ENCODE measurements at places on chromosomes 2 and 18.

- DNase-seq: no peak
Observed at GRCh38 chr2:239291475-239292350, 109.1 kb downstream of the HDAC4 start.

GRCh38 chr18:12943215-12943614 lies 4.6 kb upstream of the SEH1L start:
- no peak for DNase-seq

DNA sequence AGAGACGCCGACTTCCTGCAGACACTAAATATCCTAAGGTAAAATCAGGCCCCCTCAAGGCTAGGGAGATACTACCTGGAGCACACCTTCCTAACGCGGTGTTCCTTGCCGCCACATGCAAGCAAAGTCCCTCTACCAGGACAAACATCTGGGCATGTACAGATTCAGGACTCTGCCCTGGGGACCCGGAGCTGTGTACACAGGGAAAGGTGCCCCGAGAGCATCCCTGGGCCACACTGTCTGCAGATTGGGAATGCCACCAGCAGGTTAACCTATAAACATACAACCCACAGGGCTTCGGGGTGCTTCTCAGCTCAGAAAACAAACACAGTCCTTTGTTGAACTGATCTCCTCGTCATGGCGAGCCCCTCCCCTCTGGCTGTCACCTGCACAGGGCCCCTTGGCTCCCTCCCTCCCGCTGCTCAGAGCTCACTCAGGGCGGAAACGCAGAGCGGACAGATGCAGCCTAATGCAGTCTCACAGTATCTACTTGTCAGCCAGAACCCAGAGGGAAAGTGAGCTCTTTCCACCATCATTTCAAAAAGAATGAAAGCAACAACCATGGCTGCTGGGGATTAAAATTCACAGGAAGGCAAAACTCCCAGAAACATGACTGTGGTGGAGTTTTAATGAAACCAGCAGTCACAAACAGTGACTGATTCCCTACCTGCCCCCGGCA lies 218.8 kb downstream of the HDAC4 start:
- DNase-seq: no peak

DNA sequence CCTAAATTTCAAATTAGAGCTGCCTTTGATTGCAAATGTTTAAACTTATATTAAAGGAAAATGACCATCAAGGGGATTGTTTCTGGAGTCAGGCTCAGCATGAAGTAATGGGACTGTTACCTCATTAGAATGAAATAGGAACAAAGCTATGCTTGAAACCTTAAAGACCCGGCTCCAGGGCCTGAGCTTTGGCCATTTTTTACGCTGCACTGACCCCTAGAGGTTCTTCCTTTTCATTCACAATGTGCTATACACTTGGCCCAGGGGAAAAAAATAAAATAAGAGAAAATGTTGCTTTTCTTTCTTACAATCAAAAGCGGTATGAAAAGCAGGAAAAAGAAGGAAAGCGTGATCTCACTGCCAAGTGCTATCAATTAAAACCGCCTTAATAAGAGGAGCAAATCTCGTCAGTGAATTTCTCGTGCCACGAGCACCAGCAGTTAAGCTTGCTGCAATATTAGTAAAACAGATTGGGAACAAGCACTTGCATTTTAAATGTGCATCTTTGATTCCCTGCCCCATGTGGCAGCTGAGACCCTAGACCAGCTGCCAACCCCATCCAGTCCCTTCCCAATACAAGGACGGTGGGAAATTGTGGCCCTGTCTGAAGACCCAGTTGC lies 96.6 kb downstream of the MBD2 start:
- peak; percentile 8 for DNase-seq

DNA sequence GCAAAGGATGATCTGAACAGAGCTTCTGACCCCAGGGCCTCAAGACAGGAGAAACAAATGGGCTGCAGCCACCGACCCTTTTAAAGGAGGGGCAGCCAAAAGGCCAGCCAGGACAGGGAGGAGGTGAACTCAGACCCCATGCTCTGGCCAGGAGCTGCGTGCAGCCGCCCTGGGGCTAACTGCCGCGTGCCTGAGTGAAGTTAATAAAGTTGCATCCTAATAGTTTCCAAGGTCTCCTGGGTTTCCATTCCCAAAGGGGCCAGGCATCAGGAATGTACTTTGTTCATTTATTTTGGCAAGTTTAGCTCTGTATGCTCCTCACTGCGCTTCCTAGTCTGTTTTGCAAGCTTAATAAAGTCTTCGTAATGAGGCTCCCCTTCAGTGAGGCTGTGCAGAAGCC lies 60.7 kb downstream of the EN1 start:
- no peak for DNase-seq

DNA sequence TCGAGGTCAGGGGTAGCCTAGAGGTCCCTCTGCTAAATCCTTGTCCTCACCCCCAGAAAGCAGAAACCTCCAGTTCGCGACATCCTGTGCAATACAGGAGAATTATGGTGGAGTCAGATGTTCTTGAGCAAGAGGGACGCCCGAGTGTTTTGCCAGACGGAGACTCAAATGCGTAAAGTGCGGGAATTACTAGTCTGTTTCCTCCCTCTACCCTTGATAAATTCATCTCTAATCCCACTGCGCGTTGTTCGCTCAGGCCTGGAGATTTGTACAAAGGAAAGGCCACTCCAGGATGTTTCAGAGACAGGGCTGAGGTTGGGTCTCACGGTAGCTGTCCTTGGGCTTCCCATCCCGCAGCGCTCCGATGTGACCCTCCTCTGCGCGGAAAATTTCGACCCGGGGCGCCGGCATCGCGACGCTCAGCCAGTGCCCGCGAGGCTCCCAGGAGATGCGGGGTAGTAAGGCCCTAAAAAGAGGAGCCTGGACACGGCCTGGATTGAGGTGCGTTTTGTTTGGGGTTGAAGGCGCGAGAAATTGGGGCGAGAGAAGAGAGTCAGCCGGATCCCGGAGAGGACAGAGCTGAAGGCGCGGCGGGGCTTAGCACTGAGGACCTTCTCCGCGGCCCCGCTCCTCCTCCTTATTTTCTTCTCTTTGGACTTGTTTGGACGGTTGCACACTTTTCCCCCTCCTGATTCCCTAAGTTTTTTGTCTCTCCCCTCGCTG lies 2.6 kb upstream of the NEUROD1 start:
- no peak for DNase-seq

DNA sequence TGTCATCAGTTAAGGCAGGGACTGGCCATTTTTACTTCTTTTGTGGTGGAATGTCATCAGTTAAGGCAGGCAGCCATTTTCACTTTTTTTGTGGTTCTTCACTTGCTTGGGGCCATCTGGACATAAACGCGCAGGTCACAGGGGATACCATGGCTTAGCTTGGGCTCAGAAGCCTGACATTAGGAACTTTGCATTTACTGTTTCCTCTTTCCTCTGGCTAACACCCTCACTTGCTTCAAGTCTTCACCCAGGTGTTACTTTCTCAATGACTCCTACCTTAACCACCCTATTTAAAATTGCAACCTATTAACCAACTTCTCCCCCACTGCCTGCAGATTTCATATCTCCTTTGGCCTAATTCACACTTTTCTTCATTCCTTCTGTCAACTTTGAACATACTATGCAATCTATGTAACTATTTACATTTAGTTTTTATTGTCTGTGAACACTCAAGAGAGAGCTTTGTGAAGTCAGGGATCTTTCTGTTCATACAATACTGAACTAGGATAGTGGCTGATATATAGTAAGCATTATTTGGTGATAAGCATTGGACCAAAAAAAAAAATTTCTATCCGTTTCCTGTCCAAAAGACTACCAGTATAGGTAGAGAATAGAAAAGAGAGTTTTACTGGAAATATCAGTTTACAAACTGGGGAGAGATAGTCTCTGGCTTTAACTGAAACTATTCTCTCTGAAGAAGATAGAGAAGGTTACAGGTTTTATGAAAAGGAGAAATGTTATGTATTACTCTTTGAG lies 600.1 kb upstream of the ZNF804A start:
- no peak for DNase-seq

GRCh38 chr2:174949988-174950687 lies 55.0 kb downstream of the CHN1 start:
- no peak for DNase-seq

GRCh38 chr2:131032393-131032836 lies 60.8 kb downstream of the FAM168B start:
- DNase-seq: no peak

DNA sequence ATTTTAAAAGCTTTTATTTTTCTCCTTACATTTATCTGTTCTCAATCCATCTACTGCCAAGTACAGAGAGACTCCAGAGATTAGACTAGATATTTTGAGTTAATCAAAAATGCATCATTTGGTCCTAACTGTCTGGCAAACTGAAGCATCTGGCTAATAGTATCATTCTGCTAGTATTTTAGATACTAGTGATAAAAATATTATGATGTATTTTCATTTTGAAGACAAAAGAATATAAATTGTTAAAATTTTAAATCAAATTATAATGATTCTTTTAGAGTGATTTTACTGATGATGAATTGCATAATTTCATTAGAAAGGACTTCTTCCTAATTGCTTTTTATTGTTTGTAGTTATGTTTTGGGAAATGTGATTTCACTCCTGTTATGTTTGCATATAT lies 584.0 kb downstream of the LRRTM4 start:
- no peak for DNase-seq

- no peak for DNase-seq
Observed at GRCh38 chr2:75087736-75088135, 111.6 kb downstream of the TACR1 start.

DNA sequence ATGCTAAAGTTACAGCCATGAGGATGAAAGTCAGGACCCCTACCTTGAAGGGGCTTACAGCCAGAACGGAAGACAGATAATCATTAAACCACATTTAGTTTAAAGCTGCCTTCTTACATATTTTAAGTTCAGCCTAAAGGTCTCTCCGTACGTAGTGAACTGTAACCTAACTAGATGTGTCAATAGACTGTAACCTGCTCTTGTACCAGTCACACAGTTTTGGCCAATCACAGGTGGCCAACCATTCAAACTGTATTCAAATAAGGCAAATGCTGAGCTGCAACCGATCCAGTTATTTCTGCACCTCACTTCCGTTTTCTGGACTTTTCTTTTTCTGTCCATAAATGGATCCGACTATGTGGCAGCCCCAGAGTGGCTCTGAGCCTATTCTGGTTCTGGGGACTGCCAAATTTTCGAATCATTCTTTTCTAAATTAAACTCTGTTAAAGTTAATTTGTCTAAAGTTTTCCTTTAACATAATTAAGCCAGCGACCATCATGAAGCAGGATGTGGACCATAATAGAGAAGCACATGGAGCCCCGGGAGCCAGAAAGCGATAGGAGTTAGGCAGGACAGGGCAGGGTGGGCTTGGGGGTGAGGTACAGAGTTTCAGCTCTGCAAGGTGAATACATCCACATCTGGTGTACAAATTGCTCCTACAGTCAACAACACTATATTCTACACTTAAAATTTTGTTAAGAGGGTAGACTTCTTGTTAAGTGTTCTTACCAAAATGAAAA lies 48.4 kb upstream of the YPEL5 start:
- no peak for DNase-seq

DNA sequence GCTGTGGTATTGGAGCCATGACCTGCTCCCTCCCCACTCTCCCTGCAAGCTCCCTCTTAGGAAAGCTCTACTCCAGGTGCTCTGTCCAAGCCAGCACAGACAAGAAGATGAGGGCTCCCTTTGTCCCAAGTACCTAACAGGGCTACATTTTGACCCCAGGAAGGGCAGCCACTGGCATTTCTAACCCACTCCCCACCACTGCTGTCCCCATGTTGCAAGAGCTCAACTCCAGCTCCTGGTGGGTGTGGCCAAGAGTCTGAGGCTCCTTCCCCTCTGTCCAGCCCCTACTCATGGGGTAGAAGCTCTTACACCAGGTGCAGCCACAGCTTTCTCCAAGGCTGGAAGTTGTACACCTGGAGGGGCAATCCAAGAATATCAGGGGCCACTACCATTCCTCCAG lies 127.0 kb upstream of the NPAS2 start:
- DNase-seq: no peak

DNA sequence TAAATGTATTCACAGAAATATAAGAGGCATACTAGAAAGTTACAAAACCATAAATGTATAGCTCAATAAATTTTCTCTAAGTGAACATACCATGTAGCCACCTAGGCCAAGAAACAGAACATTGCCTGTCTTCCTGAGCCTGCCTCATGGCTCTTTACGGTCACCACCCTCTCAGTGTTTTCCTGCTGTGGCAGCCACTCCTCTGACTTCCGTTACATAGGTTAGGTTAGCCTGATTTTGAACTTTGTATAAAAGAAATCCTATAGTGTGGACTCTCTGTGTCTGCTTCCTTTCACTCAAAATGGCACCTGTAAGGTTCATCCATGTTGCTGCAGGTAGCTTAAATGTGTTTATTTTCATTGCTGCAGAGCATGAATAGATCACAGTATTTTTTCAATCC lies 11.6 kb upstream of the ST3GAL5 start:
- DNase-seq: no peak

- no peak for DNase-seq
Observed at GRCh38 chr18:9547782-9548181, 66.6 kb downstream of the PPP4R1 start.

DNA sequence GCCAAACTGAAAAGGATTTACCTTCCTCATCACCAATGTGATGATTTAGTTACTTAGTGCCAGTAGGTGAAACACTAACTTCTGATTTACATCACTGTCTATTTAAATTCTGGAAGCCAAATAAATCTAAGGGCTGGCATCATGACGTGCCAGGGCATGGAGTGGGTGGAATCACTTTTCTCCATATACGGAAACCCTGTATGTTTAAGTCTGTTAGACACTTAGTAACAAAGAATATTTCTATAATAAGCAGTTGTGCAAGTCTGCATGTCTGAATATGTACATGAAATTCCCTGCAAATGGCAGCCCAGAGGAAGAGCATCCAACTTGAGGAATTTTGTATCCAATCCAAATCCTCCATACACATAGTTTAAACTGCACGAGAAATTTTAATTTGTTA lies 243.1 kb upstream of the SMAD7 start:
- no peak for DNase-seq

GRCh38 chr2:111709321-111709720 lies 174.7 kb downstream of the ANAPC1 start:
- no peak for DNase-seq

- DNase-seq: no peak
Observed at GRCh38 chr2:238507836-238508235, 81.1 kb downstream of the ASB1 start.

GRCh38 chr2:9818097-9818496 lies 25.2 kb upstream of the TAF1B start:
- no peak for DNase-seq

- no peak for DNase-seq
Observed at GRCh38 chr2:127310980-127311379, 17.0 kb upstream of the ERCC3 start.

DNA sequence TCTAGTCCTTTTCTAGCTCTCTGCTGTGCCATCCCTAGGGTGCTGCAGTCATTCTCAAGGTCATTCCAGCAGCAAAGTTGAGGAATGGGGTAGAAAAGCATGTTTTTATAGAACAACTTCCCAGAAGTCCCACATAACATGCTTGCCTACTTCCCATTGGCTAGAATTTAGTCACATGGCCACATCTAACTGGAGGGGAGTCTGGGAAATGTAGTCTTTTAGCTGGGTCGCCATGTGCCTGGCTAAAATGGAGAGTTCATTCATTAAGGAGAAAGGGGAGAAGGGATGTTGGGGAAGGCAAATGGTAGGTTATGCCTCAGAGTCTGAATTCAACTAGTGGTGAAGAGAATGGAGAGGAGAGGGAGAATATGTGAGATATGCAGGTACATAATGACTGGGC lies 85.7 kb downstream of the SLC4A3 start:
- DNase-seq: no peak

GRCh38 chr18:45841060-45841764 lies 15.7 kb downstream of the SIGLEC15 start:
- no peak for DNase-seq

- no peak for DNase-seq
Observed at GRCh38 chr2:161956738-161957137, 117.3 kb downstream of the DPP4 start.

Data from AG04450 (cell line).